ENCODE measurements at places on chromosomes 6 and 20. TPM values are rescaled to one million over a fixed set of nuclear protein-coding genes. Genes with fewer than 3 reads are reported as not detected.

ELOVL4 gene
- 1.9 TPM for polyA plus RNA-seq

SLC17A9 gene
- polyA plus RNA-seq: not detected

TXLNB gene
- polyA plus RNA-seq: 0.12 TPM

GJA1 gene
- polyA plus RNA-seq: 23.5 TPM

- no peak for DNase-seq
- H3K27me3 ChIP-seq: no peaks in the 10 kb centered on the region
- peaks cover 24% of the 10 kb centered on the region for H3K4me1 ChIP-seq
- no peak overlapping the region for H3K27ac ChIP-seq
Measured at GRCh38 chr6:36755435-36756348, 58.1 kb downstream of the RAB44 start.

- H3K4me1 ChIP-seq: no peaks in the 10 kb centered on the region
- H3K27me3 ChIP-seq: no peaks in the 10 kb centered on the region
- no peaks in the 10 kb centered on the region for H3K36me3 ChIP-seq
- H3K4me3 ChIP-seq: no peak overlapping the region
Measured at GRCh38 chr6:161351858-161352257, 78.0 kb upstream of the AGPAT4 start.

GRCh38 chr6:12577124-12577850 is 139.3 kb upstream of the PHACTR1 start:
- H3K4me1 ChIP-seq: peaks cover 15% of the 10 kb centered on the region
- no peaks in the 10 kb centered on the region for H3K27me3 ChIP-seq
- no peak overlapping the region for H3K27ac ChIP-seq
- DNase-seq: no peak
- no peak overlapping the region for H3K4me3 ChIP-seq

- no peak overlapping the region for H3K4me3 ChIP-seq
- H3K27me3 ChIP-seq: no peaks in the 10 kb centered on the region
- no peak overlapping the region for H3K27ac ChIP-seq
- DNase-seq: no peak
- no peaks in the 10 kb centered on the region for H3K36me3 ChIP-seq
Measured at GRCh38 chr6:101351173-101351572, 42.3 kb upstream of the GRIK2 start.

DNA sequence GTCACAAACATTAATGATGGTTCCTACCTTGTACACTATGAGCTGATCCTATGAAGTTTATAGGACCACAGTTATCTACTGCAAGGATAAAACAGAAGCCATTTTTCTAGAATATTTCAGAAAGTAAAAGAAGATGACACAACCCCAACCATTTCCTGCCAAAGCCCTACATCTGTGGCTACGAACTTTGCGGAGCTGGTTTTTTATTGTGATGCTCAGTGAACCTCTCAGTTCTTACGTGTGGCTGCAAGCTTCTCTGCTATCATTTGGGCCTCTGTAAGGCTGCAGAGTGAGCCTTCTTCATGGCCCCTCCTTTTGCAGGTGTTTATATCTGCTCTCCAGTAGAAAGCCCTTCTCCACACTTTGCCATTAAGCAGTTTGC is 17.8 kb upstream of the TAGAP start:
- H3K4me3 ChIP-seq: no peak overlapping the region
- no peak overlapping the region for H3K27ac ChIP-seq
- no peak for DNase-seq
- H3K4me1 ChIP-seq: no peaks in the 10 kb centered on the region
- peaks cover 19% of the 10 kb centered on the region for H3K27me3 ChIP-seq

GRCh38 chr20:45402946-45403345 is 5.1 kb upstream of the DBNDD2 start:
- H3K36me3 ChIP-seq: peaks cover 8% of the 10 kb centered on the region
- H3K4me1 ChIP-seq: no peaks in the 10 kb centered on the region
- H3K4me3 ChIP-seq: no peak overlapping the region
- H3K27ac ChIP-seq: no peak overlapping the region

GRCh38 chr20:51978070-51978501 is 175.8 kb upstream of the SALL4 start:
- no peak overlapping the region for H3K27ac ChIP-seq
- H3K4me3 ChIP-seq: no peak overlapping the region
- H3K4me1 ChIP-seq: no peaks in the 10 kb centered on the region
- H3K36me3 ChIP-seq: no peaks in the 10 kb centered on the region

- H3K36me3 ChIP-seq: peaks cover 3% of the 10 kb centered on the region
- H3K4me1 ChIP-seq: no peaks in the 10 kb centered on the region
- H3K27ac ChIP-seq: no peak overlapping the region
- H3K4me3 ChIP-seq: no peak overlapping the region
- H3K27me3 ChIP-seq: no peaks in the 10 kb centered on the region
Measured at GRCh38 chr6:97240222-97240621, 42.8 kb downstream of the MMS22L start.

GRCh38 chr6:29631860-29632731 is 887 bp downstream of the GABBR1 start:
- H3K27me3 ChIP-seq: no peaks in the 10 kb centered on the region
- peak; percentile 88 for DNase-seq
- H3K27ac ChIP-seq: no peak overlapping the region
- H3K4me3 ChIP-seq: peak overlapping the region; percentile 90
